ENCODE measurements at places on chromosomes 2 and 18. TPM values are rescaled to one million over a fixed set of nuclear protein-coding genes. Genes with fewer than 3 reads are reported as not detected.

DNA sequence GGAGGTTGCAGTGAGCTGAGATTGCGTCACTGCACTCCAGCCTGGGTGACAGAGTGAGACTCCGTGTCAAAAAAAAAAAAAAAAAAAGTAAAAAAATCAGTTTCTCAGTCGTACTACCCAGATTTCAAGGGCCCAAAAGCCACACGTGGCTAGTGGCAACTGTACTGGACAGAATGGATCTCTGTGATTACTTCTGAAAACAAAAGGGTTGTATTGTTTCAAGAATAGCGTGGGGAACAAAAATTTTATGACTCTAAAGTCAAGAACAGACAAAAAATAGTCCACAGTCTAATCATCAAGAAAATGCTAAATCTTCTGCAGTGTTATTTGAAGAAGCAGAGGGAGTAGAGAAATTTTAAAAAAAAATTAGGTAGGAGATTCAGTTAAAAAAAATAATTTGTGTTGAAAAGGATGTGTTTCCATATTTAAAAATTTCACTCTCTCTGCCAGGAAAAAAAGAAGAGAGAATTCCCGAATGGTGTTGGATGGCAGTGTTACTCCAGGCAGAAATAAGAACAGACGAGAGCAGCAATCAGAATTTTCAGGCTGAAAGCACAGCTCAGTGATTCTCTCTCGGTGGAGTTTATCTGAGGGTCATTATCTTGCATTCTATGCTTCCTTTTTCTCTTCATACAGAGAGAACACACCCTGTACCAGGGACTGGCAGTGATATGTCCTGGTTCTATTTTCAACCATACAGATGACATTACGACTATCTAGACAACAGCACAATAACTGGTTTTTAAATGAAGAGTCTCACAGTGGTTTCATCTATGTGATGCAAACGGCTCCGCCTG, 61.8 kb downstream of the CABYR start:
- peaks cover 1% of the 10 kb centered on the region for H3K4me1 ChIP-seq
- no peaks in the 10 kb centered on the region for H3K36me3 ChIP-seq
- no peak for DNase-seq
- no peak overlapping the region for H3K27ac ChIP-seq
- no peaks in the 10 kb centered on the region for H3K27me3 ChIP-seq

- no peak overlapping the region for H3K27ac ChIP-seq
- no peaks in the 10 kb centered on the region for H3K4me1 ChIP-seq
- no peaks in the 10 kb centered on the region for H3K27me3 ChIP-seq
- DNase-seq, result no peak
- H3K4me3 ChIP-seq, result no peak overlapping the region
Measured at GRCh38 chr2:216345846-216346245, 26.4 kb downstream of the MARCHF4 start.

GRCh38 chr2:176038694-176039093, 36.6 kb upstream of the LNPK start:
- no peak overlapping the region for H3K27ac ChIP-seq
- no peaks in the 10 kb centered on the region for H3K4me1 ChIP-seq
- no peak overlapping the region for H3K4me3 ChIP-seq
- H3K36me3 ChIP-seq, result no peaks in the 10 kb centered on the region
- H3K27me3 ChIP-seq, result no peaks in the 10 kb centered on the region

DNA sequence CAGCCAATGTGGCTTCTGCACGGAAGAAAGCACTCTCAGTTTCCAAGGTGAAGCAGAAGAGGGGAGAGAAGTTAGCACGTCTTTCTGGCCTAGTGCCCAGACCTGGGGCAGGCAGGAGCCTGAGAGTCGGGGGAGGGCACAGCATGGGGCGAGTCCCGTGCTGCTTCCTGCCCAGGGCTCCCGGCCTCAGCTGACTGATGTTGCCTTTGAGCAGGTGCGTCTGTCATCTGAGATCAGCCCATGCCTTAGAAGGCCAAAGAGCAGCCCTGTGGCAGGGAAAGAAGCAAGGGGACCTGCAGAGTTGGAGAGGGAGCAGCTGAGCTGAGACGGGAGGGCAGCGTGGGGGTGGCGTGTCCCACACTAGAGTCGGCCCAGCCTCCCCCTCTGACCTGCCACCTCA, 3.3 kb downstream of the KCNIP3 start:
- no peak overlapping the region for H3K27ac ChIP-seq
- H3K4me3 ChIP-seq, result no peak overlapping the region
- no peak for DNase-seq
- no peaks in the 10 kb centered on the region for H3K36me3 ChIP-seq
- H3K4me1 ChIP-seq, result no peaks in the 10 kb centered on the region

GRCh38 chr18:6755107-6755506, 25.6 kb downstream of the ARHGAP28 start:
- DNase-seq, result no peak
- no peak overlapping the region for H3K4me3 ChIP-seq
- no peaks in the 10 kb centered on the region for H3K36me3 ChIP-seq
- H3K27me3 ChIP-seq, result no peaks in the 10 kb centered on the region
- H3K4me1 ChIP-seq, result peaks cover 2% of the 10 kb centered on the region

GRCh38 chr2:8432706-8433336, 249.0 kb upstream of the ID2 start:
- no peaks in the 10 kb centered on the region for H3K4me1 ChIP-seq
- no peaks in the 10 kb centered on the region for H3K27me3 ChIP-seq
- H3K36me3 ChIP-seq, result no peaks in the 10 kb centered on the region
- no peak for DNase-seq

DNA sequence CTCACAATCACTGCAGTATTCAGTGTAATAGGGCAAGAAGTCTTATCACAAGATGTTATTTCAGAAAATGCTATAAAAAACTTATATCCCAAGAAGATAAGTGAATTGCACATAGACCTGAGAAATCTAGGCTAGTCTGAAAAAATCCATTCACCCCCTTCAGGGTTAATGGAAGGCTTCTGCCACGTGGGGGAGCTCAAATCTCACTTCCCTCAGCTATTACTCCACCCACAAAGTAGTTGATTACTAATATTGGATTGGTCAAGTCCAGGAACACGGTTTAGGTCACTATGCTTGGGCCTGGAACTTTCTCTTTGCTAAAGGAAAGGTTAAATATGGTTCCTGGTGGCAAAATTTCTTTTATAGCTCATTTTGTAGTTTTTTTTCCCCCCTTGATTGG, 51.2 kb upstream of the ADAM23 start:
- no peak overlapping the region for H3K4me3 ChIP-seq
- no peak for DNase-seq
- H3K4me1 ChIP-seq, result no peaks in the 10 kb centered on the region

GRCh38 chr2:29561181-29561580, 360.2 kb downstream of the ALK start:
- H3K4me1 ChIP-seq, result no peaks in the 10 kb centered on the region
- no peak overlapping the region for H3K27ac ChIP-seq
- no peaks in the 10 kb centered on the region for H3K36me3 ChIP-seq
- no peaks in the 10 kb centered on the region for H3K27me3 ChIP-seq
- DNase-seq, result no peak

DNA sequence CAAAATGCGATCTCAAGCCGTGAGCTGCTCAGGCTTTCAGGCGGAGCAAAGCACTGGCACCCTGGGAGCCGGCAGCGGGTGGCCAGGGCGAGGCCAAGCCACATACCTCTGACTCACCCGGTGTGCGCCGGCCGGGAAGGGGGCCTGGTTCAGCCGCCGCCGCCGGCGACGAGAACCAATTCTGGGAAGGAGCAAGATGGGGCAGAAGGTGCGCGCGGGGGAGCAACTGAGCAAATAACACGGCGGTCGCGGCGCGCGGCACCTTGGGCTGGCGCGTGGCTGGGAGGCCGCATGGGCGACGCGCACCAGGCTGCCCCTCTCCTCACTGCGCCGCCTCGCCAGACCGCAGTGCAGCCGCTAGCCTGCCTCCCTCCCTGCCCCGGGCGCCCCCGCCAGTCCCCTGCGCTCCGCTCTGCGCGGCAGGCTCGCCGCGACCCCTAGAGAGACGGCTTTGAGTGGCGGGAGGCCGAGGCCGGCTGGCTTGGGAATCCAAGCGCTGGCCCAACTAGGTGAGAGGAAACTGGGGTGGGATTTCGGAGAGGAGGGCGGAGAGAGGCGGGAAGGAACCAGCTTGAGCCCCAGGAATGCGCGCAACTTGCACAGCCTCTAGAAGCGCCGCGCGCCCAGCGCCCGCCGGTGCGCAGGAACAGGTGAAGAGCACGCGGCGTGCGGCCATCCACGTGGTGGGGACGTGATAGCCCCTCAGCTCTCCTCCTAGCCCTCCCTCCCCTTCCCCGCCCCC, 3.2 kb downstream of the NRP2 start:
- H3K36me3 ChIP-seq, result no peaks in the 10 kb centered on the region
- peak overlapping the region; percentile 74 for H3K4me3 ChIP-seq
- DNase-seq, result peak; percentile 60
- H3K4me1 ChIP-seq, result peaks cover 22% of the 10 kb centered on the region

- H3K4me3 ChIP-seq, result no peak overlapping the region
- no peaks in the 10 kb centered on the region for H3K4me1 ChIP-seq
- H3K36me3 ChIP-seq, result no peaks in the 10 kb centered on the region
- no peak for DNase-seq
- no peaks in the 10 kb centered on the region for H3K27me3 ChIP-seq
Measured at GRCh38 chr2:21759819-21760218, 636.1 kb downstream of the TDRD15 start.

GRCh38 chr2:8334866-8335325, 347.0 kb upstream of the ID2 start:
- H3K27ac ChIP-seq, result no peak overlapping the region
- no peak overlapping the region for H3K4me3 ChIP-seq
- H3K36me3 ChIP-seq, result no peaks in the 10 kb centered on the region
- H3K4me1 ChIP-seq, result no peaks in the 10 kb centered on the region
- DNase-seq, result no peak

DNA sequence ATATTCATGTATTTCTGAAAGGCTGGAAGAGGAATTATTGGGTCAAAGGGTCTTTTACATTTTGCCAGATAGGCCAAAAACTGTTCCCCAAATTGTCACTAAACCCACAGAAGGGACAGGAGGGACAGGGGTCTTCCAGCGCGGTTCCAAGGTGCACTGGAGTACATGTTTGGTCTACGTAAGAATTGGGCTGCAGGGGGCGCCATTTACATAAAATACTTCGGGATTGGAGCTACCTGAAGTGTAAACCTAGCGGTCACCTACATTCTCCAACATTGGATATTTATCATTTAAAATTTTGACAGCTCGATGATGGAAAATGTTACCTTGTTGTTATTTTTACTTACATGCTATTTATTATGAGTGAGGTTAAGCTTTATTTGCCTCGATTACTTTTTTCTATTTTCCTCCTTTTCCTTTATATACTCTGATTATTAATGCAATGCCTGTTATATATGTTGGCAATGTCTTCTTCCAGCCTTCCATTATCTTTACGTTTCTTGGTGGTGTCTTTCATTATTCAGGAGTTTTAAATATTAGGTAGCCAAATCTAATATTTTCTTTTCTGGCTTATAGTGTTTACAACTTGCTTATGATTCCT, 43.0 kb upstream of the RAB6C start:
- no peaks in the 10 kb centered on the region for H3K36me3 ChIP-seq
- no peaks in the 10 kb centered on the region for H3K4me1 ChIP-seq
- peak; percentile 27 for DNase-seq
- H3K4me3 ChIP-seq, result no peak overlapping the region
- no peaks in the 10 kb centered on the region for H3K27me3 ChIP-seq

DNA sequence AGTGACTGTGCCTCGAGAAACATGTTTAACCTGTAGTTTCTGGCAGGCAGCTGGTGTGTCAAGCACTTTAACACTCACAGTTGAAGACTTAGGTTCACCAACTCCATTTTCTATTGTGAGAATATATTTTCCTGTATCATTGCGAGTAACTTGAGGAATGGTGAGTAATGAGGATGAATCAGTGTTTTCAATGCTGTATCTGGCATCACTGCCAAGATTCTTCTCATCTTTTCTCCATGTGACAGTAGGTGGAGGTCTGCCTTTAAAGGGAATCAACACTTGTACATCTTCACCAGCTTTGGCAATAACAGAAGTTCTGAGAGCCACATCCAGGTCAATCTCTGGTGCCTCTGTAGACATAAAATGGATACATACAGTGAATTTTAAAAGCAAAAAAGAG, 72.8 kb downstream of the PLEKHA3 start:
- no peak overlapping the region for H3K4me3 ChIP-seq
- no peak overlapping the region for H3K27ac ChIP-seq
- DNase-seq, result no peak
- no peaks in the 10 kb centered on the region for H3K36me3 ChIP-seq

DNA sequence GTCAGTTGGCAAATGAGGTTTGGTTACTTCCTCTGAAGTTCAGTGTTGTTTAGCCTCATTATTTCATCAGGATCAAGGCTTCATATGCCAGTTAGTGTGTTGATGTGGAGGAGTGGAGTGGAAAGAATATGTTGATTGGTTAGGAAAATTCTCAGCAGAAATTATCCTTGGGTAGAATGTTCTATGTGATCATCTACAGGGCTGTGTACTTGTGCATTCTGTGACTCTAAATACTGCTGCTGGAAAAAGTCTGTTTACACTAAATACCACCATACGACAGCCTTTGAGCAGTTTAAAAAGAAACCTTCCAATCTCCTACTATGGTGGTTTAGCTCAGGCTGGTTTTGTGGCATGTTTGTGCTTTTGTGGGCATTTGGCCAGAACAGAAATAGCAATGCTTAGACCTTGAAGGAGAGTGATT, 25.8 kb downstream of the CAB39 start:
- H3K36me3 ChIP-seq, result no peaks in the 10 kb centered on the region
- DNase-seq, result no peak
- no peak overlapping the region for H3K27ac ChIP-seq
- H3K4me1 ChIP-seq, result peaks cover 9% of the 10 kb centered on the region
- no peak overlapping the region for H3K4me3 ChIP-seq
- H3K27me3 ChIP-seq, result no peaks in the 10 kb centered on the region

- H3K4me1 ChIP-seq, result no peaks in the 10 kb centered on the region
- no peak for DNase-seq
- no peaks in the 10 kb centered on the region for H3K27me3 ChIP-seq
- H3K4me3 ChIP-seq, result no peak overlapping the region
- no peak overlapping the region for H3K27ac ChIP-seq
Measured at GRCh38 chr2:141791521-141791920, 339.3 kb downstream of the LRP1B start.

DNA sequence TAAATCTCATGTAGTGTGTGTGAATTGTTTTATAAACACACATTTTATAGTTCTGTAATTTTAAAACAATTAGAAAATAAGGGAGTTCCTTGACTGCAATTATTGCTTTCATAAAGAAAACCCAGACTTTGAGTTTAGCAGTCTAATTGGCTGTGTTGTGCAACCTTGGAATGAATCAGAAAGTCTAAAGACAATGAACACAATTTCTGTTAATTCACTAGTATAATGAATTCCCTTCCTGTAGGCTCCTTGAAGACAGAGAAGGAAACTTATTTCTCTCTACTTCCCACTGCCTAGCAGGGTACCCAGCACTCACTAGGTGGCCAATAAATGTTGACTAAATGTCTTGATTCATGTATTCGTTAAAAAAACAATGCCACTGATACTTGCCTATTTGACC, 79.9 kb downstream of the ANTXR1 start:
- no peaks in the 10 kb centered on the region for H3K27me3 ChIP-seq
- H3K4me3 ChIP-seq, result no peak overlapping the region
- peaks cover 20% of the 10 kb centered on the region for H3K4me1 ChIP-seq
- no peak for DNase-seq
- H3K27ac ChIP-seq, result no peak overlapping the region

Gene SCN1A
- 5.6 TPM for total RNA-seq

Gene UBXN4
- 59.1 TPM for total RNA-seq

Gene TMEM87B
- total RNA-seq, result 12.6 TPM

Gene G6PC2
- 0.57 TPM for total RNA-seq

Gene PIKFYVE
- 19.1 TPM for total RNA-seq

All from ovary (tissue), 10 donors.